ENCODE measurements at places on chromosomes 7 and 10.

GRCh38 chr10:70906953-70907636, 18.7 kb upstream of the PCBD1 start:
- no peak for DNase-seq

GRCh38 chr10:107163881-107164861, at the start of gene SORCS1:
Gene SORCS1 (minus strand): TSS chr10:107164706.
- no peak for DNase-seq

DNA sequence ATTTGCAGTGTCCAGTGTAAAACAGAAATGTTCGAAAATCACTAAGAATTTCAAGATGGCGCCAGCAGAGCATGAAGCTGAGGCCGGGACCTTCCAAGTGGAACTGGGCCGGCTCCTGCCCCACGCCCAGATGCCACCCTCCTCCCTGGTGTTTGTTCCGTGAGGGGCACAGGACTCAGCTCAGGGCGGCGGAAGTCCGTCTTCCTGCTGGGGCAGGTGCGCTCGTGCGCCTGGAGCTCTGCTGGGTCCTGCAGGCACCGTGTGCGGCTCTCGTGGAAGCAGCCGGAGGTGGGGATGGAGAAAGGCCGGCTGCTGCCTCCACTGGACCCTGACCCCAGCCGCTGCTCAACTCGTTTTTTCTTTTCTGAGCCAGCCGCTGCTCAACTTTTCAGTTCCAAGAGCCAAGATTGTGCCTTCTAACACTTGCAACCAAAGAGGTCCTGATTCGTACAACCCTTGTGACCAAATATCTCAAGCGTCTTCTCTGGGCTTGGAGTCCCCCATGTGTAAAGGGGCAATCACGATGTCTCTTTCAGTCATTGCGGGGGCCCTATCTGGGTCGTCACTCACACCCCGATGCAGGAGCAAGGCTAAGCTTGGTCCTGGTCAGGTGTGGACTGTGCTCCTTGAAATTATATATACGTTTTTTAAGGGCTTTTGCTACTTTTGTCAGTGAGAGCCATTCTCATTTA, 334.4 kb downstream of the ADARB2 start:
- DNase-seq: no peak

DNA sequence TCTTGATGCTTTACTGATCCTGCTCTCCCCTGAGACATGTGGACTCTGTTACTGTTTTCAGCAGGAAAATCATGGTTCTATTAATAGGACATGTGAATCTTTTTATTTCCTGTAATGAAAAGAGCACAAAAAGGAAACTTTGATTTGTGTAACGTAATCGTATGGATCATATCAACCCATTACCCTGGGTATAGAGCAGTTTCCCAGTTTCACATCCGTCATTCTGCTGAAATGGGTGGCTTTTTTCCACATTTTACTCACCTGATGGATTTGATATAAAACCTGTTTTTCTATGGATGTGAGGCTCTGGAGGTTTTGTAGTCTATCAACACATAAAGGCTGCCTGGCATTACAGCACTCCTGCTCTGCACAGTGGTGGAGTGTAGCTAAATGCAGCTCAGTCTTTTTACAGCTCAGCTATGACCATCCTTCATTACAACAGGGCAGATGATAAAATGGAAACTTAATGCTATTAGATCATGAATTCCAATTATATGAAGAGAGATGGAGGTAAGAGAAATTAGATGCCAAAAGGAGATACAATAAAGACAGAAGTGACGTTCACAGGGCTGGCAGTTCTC, 486.3 kb upstream of the C7orf33 start:
- DNase-seq: no peak

GRCh38 chr10:89978081-89978480, 276.7 kb downstream of the KIF20B start:
- no peak for DNase-seq

DNA sequence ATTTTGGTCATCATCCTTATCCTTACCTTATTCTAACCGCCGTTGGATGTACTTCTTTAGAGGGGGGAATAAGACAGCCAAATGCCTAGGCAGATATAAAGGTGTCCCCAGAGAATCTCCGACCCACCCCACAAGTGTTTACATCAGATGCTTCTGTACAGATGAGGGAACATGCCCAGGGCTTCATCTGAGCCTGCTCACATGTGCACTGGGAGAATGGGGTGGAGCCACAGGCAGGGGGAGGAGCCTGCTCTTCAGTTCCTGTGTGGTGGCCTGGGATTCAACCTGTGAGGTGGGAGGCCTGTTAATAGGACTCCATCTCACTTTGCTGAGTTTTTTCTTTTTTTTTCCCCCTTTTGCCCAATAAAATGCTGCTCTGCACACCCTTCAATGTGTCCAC, 27.6 kb upstream of the OPTN start:
- no peak for DNase-seq

GRCh38 chr10:118595064-118595420, 406 bp downstream of the PRLHR start:
- no peak for DNase-seq

DNA sequence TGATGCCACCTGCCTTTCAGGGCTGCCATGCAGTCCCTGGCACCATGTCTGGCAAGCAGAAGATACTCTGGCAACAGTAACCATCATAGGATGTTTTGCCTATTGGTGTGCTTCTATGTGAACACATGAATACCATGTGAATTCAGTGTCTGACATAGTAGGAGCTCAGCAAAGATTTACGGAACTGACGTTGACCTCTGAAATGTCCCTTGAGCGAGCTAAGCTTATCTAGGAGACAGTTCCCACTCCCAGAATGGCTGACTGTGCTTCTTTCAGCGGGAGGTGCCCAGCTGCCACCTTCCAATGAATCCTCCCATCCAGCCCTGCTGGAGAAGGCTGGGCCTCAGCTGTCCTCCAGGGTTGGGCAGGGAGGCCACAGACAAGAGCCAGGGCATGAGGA, 71.2 kb upstream of the LRRC18 start:
- no peak for DNase-seq

DNA sequence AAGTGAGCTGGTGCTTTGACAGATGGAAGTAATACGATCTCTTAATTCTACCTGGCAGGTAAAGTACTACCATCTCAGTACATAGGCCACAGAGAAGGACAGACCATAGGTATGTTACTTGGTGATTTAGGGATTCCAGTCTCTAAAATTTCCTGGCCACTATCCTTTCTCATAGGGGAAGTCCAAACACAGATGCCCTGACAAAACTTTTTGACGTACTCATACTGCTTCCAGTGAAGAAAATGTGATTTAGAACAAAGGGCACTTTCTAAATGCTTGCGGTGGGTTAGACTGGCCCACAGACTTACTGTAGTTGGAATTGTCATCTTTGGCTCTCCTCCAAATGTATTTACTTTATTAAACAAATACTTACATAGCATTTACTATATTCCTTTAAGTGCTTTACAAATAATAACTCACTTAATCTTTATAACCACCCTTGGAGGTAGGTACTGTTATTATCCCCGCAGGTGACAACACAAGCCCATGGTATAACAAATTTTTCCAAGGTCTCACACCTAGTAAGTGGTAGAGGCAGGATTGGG, 3.0 kb downstream of the PI4K2A start:
- DNase-seq: no peak

GRCh38 chr10:112404617-112405016, 30.7 kb downstream of the ACSL5 start:
- no peak for DNase-seq

Measured in GM12892 (cell line).